ENCODE measurements at places on chromosomes 2 and 18. TPM values are rescaled to one million over a fixed set of nuclear protein-coding genes. Genes with fewer than 3 reads are reported as not detected.

Gene FBXO41
- 1.5 TPM for total RNA-seq

GRCh38 chr2:69547984-69548715 is 95.4 kb downstream of the AAK1 start:
- no peak for DNase-seq

Gene KCNF1
- total RNA-seq = 0.15 TPM

Gene SAG
- 0.03 TPM for total RNA-seq

DNA sequence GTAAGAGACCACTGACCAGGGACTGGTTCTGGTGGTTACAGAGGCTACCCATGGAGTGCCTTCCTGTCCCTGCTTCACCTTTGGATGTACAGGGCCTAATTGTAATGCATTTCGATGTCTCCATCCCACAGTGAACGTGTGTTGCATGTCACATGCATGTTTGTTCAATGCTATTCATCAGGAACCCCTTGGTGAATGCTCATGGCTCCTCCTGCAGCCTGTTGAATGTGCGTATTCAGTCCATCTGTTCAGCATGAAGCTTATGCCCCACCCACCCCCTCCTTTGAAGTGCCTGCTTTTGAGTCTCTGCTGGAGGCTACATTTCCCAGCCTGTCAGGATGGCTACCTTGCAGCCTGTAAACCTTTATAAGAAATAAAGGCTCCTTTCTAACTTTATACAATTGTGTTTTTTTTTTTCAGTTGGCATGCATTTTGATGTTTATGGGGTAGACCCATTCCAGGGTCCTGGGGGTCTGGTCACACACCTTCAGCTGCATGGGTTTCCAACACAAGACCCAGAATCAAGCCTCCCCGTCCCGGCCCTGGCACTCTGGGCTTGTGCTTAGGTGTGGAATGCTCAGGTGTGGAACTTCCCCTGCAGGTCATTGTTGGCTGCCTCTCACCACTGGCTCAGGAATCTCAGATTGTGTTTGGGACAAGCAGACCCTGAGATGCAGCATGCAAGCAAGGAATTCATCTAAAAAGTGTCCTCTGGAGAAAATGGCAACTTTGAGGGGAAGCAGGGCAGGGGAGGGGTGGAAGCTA is 238.8 kb upstream of the HDAC4 start:
- DNase-seq = no peak

GRCh38 chr2:6814312-6814711 is 51.4 kb downstream of the CMPK2 start:
- DNase-seq = no peak

Gene HOXD12
- not detected for total RNA-seq

DNA sequence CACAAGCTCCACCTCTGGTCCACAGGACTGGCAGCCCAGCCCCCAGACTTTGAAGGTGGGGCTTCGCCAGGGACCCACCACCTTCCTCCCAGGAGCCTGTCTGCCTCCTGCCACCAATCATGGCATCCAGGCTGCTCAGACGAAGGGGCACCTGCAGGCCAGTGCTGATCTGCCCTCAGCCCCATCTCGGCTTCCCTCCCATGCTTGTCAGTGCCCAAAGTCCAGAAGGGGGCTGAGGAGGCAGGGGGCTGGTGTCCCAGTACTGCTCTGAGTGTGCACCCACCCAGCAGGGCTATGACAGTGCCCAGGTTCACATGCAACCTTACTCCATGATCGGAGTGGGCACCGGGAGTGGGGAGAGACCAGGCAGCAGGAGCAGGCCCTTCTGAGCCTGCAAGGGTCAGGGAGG is 25.3 kb upstream of the RUFY4 start:
- DNase-seq = no peak

- DNase-seq = no peak
Measured at GRCh38 chr2:205746420-205746785, 64.1 kb downstream of the NRP2 start.

DNA sequence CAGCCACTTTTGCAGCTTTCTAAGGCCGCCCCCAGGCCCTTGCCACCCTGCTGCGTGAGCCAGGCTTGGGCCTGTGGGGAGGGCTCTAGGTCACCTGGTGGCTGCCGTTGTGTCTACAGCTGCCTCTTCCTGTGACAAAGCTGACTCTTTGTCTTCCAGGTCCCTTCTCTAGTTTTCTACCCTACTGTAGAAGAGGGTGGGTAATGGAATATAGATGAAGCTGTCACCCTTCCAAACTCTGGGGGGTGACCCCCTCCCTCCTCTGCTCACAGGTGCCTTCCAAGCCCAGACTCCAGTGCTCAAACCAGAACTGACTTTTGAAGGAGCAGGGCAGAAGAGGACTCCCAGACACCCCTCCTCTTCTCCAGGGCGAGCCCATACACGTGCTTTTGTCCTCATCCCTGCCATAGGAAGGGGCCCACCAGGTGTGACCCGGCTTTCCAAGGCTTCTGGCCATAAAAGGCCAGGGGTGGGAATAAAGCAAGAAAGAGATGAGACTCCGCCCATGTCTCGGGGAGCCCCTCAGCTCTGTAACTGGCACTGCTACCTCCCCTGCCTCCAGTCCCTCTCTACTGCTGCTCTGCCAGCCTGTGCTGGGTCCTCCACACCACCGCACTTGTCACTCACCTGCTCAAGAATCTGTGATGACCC is 17.9 kb upstream of the SDC1 start:
- DNase-seq = peak; percentile 42

- DNase-seq = peak; percentile 80
Measured at GRCh38 chr2:44789971-44790721, 151.4 kb upstream of the SIX3 start.

GRCh38 chr2:99081891-99082290 is 59.6 kb upstream of the C2orf15 start:
- no peak for DNase-seq
